ENCODE measurements at places on chromosomes 5 and 9.

GRCh38 chr5:119327018-119327417, 28.8 kb upstream of the TNFAIP8 start:
- no peak for DNase-seq

DNA sequence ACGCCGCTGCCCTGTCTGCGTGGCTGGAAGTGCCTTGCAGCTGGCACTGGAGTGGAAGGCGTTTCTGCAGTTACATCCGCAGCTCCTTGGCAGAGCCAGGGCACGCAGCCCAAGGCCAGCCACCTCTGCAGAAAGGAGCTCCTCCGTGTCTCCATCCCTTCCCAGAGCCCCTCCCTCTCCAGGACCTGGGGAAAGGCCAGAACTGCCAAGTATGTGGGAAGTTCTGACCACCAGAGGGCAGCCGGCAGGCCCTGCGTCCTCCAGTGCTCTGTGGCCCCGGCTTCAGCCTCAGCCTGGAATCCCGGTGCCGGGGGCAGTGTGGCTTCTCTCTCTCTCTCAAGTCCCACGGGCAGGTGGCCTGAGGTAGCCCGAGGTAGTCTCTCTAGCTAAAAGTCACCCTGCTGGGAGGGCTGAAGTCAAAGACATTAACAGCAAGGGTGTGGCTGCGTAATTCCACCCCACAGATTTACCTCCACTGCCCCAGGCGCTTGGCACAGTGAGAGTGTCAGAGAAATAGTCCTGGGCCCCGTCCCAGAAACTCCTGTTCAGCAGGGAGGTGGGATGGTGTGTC, 101.7 kb upstream of the FCN2 start:
- DNase-seq = no peak

DNA sequence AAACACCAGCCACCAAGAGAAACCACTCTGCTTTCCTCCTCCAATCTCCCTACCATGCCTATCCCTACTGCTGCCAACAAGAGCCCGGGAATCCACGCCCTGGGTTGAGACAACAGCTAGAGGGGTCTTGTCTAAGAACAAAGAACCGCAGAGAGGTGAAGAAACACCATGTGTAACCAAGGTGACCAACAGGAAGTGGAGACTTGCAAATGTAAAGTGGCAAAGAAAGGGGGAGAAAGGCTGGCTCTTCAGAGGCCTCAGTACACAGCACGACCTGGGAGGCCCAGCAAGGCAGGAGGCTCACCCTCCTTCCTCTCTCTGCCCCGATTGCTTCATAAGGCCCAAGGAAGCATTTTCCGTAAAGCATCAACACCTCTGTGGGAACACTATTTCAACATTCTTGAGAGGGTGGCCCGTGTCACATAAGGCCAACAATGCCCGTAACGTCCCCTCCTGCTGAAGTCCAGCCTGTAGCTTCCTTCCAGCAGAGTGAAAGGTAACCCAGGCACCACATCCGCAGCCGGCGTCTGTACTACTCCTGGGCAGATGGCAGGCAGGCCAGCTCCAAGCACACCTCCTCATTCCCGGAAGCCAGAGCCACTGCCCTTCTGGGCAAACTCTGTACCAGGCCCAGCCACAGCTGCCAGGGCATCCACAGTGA, 18.3 kb downstream of the CCNJL start:
- no peak for DNase-seq

DNA sequence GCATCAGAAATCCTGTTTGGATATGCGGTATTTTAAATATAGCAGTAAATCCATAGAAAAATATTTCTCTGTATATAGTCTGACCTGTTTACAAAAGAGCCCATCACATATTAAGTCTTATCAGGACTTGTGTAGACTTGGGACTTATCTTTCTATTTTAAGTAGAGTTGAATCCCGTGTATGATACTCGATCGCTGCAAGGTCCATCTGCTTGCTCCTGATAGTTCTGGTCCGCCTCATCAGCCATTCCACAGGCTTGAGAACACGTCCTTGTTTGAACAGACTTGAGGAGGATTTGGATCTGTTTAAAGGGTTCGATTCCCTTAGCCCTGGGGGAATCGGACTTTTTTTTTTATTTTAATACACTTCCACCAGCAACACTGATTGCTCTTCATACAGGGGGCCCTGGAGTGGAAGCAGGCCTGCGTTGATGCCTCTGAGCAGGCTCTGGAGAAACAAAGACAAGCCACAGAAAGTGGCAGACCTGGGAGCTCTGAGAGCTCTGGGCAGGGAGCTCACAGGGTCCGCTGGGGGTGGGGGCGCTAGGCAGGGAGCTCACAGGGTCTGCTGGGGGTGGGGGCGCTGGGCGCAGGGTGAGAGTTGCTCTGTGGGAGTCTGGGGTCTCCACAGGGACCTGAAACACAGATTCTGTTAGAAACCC, 112.2 kb downstream of the MVB12B start:
- no peak for DNase-seq

DNA sequence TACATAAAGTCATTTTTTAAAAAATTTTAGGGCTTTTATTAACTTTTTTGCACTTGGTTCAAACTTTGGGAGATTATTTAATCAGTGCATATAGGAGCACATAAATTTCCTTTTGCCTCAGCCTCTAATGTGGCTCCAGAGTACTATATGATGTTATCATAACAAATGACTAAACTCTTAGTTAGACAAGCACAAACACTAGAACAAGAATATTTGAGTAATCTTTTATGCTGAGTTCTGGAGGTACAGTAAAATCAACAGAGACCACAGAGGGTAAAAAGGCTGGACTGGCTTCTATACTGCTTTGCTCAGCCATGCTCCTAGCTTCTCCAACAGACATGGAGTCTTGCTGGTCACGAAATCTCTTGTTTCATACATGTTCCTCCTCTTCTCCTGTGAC, 52.5 kb upstream of the SGCD start:
- DNase-seq = no peak

GRCh38 chr9:4334410-4334813, 34.5 kb upstream of the GLIS3 start:
- DNase-seq = no peak

- DNase-seq = no peak
Measured at GRCh38 chr5:125310749-125311148, 564.3 kb upstream of the ZNF608 start.

- DNase-seq = no peak
Measured at GRCh38 chr5:142878638-142879037, 108.5 kb downstream of the ARHGAP26 start.

DNA sequence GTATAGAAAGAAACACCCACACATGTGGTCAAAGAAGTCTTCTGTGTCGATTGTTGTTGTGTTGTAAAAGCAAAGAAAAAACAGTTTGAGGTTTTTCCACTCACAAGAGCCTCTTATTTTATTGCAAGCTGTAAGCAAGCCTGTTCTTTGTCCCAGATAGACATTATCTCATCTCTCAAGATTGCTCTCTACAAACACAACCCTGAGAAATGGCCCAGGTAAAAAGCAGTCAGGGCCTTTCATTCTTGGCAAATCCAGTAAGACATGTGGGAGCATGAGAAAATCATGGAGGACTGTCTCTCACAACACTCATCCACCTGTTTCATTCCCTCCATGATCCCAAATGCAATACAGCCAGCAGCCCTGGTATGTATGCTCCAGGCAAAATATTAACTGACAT, 286.6 kb upstream of the POU5F2 start:
- DNase-seq = no peak

DNA sequence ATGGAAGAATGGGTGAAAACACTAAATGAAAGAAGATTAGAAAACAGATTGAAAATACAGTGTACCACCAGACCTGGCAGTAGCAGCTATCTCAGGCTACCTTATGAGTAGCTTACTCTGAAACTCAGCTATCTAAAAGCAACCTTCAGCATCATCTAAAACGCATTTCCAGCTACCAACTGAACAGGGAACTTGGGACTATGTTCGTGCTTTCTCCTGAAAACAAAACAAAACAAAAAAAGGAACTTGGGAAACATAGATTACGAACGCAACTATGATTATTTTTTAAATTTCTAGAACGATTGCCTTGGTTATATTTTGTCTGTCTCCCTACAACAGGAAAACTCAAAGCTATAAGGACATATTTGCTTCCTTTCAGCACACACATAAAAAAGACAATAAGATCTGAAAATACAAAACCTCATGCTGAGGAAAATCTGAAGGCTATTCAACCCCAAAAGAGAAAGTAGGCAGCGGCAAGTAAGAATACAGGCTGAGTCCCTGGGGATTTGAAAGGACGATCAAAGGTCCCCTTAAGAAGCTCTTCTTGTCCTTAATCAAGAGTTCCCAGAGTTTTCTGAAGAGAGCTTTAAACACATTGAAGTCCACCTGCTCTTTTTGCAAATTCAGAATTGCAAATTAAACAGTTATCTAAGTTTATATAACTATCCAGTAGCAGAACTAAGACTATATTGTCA, 53.4 kb downstream of the OR2K2 start:
- DNase-seq = no peak

DNA sequence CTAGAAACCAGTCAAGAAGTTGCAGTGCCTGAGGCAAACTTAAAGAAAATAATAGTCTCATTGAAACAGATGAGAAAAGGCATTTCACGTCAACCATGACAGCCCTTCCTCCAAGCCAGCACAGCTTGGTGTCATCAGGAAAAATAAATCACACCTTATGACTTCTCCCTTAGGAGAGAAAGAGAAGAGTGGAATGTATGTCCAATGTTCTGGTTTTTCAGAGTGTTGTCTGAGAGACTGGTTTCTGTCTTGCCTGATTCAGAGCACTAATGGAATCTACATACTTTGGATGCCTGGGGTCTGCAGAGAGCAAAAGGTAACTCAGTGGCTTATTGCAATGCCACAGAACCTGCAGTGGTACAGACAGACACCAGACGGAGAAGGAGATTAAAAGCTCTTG, 105.5 kb upstream of the PDE4D start:
- DNase-seq = no peak
